ENCODE measurements at places on chromosomes 1 and 21. TPM values are rescaled to one million over a fixed set of nuclear protein-coding genes. Genes with fewer than 3 reads are reported as not detected.

B3GALT5 gene
- under 0.01 TPM for total RNA-seq

CHI3L2 gene
- total RNA-seq = 1.5 TPM

LRRC53 gene
- total RNA-seq = not detected

SMPDL3B gene
- 0.26 TPM for total RNA-seq

TCHHL1 gene
- not detected for total RNA-seq

BROX gene
- 52.6 TPM for total RNA-seq

PADI1 gene
- total RNA-seq = not detected

LIN28A gene
- total RNA-seq = not detected

Measured in fibroblast of lung (primary cell).